ENCODE measurements at places on chromosomes 6 and 20. TPM values are rescaled to one million over a fixed set of nuclear protein-coding genes. Genes with fewer than 3 reads are reported as not detected.

Gene UCKL1
- 47.4 TPM for total RNA-seq

DNA sequence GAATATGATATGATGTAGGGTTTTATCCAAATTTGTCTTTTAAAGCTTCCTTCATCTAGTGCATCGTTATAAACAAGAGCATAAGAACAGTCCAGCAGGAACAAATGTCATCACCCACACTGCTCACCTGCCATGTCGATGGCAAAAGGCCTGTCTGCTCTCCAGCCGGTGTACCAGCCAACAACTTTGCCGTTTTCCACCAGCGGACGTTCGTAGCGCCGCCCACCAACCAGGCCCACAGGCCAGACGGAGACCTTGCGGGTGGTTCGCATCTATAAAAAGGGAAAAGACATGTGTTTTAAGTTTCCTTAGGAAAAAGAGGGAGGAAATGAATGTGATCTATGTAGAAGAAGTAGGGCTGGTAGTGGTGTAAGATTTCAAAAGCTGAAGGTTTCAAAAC is 62.9 kb downstream of the B3GAT2 start:
- no peaks in the 10 kb centered on the region for H3K36me3 ChIP-seq
- H3K27ac ChIP-seq, result no peak overlapping the region
- DNase-seq, result no peak
- H3K4me1 ChIP-seq, result no peaks in the 10 kb centered on the region

Gene BCKDHB
- total RNA-seq, result 9.9 TPM

GRCh38 chr20:33667676-33668465 is 1.1 kb downstream of the ACTL10 start:
- H3K36me3 ChIP-seq, result peaks cover 14% of the 10 kb centered on the region
- H3K4me1 ChIP-seq, result peaks cover 28% of the 10 kb centered on the region
- peak overlapping the region; percentile 65 for H3K4me3 ChIP-seq
- H3K27me3 ChIP-seq, result no peaks in the 10 kb centered on the region
- peak overlapping the region; percentile 10 for H3K27ac ChIP-seq
- peak; percentile 76 for DNase-seq

Gene TNFRSF6B
- 41.6 TPM for total RNA-seq

GRCh38 chr6:20575125-20575524 is 40.9 kb downstream of the CDKAL1 start:
- DNase-seq, result no peak
- no peaks in the 10 kb centered on the region for H3K36me3 ChIP-seq
- H3K27me3 ChIP-seq, result no peaks in the 10 kb centered on the region
- H3K27ac ChIP-seq, result no peak overlapping the region
- no peak overlapping the region for H3K4me3 ChIP-seq

DNA sequence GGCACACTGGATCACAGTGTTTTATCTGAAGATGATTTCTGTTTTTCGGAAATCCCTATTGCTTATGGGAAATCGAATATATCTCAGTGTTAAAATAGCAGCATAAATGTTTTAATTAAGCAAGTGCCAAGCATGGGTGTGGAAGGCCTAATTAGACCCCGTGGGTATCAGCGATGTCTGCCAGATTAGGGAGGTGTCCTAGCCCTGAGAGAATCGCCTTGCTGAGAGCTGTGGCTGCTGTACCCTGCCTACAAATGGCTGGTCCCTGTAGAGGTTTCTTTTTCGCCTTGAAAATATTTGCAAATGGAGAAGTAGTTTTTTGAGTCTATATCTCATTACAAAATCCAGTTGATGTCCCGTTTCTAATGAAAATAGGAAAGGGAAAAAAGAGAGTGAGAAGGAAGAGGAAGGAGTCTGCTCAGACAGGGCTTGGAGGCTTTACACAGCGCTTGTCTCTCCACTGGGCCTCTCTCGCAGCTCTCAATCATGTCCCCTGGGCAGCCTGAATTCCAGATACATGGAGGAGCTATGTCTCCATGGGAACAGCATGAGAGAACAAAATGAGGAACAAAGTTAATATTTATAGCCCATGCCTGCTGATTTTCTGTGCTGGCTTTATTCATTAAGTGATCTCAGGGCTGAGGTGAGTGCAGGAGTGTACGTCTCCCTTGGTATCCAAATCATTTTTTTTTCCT is 35.2 kb upstream of the BCLAF1 start:
- H3K4me3 ChIP-seq, result no peak overlapping the region
- no peak for DNase-seq
- H3K4me1 ChIP-seq, result no peaks in the 10 kb centered on the region
- H3K27ac ChIP-seq, result no peak overlapping the region
- H3K36me3 ChIP-seq, result no peaks in the 10 kb centered on the region

Gene FERMT1
- 72.6 TPM for total RNA-seq

Data from PC-3 (cell line).